Type B pancreatic cell (in vitro differentiated cells): ENCODE measurements at places on chromosomes 11 and 22. TPM values are rescaled to one million over a fixed set of nuclear protein-coding genes. Genes with fewer than 3 reads are reported as not detected.

DNA sequence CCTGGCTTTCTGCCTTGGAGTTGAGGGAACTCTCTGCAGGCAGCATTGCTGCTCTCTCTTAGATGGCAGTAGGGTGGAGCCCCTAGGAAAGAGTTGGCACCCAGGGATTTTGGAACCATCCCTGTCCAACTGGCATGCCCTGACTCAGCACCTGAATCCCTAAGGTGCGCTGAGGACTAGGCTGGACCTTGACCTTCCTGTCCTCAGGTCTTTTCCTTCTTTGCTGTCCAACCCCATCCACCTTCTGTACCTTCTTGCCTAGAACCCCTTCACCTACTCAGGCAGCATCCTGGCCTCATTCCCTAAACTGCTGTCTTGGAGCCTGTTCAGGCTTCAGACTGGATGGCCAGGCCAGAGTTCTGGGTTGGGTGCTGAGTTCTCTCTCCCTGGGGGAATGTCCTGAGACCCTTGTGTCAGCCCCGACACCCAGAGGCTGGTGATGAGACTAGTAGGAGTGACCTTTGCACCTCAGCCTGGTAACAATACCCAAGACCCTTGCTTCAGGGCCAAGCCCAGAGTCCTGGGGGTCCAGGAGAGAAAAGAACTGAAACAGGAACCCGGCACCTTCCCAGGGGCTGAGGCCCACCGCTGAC is 2.5 kb upstream of the POLD4 start:
- no peak for DNase-seq

DNA sequence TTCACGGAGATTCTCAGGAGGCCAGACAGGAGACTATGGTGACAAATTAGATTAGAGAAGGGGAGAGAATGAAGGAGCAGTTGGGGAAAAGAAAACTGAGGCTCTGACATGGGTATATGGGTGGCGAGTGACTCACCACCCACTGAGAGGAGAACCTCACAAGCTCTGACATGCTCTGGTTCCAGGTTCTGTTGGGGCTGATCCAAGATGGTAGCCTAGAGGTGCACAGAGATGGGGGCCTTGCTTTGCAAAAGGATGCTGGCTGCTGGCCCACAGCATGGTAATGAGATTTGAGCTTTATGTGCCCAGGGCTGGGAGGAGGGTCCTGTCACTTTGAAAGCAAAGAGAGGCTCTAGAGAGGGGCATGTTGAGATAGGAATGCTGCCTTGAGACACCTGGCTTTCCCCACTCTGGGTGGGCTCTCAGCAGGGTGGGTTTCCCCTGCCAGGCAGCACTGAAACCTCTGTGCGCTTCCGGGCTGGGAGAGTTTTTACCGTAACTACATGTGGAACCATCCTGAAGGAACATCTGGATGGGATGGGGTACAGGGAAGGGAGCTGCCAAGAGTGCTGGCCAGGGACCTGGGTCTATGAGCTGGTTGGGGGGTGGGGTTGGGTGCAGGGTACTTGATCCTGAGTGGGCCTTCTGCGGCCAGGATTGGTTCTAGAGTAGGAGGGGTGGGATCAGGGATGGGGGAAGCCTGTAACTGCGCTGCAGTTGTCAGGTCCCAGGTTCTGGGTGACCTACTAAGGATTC is 1.2 kb upstream of the GRK2 start:
- DNase-seq, result no peak

DNA sequence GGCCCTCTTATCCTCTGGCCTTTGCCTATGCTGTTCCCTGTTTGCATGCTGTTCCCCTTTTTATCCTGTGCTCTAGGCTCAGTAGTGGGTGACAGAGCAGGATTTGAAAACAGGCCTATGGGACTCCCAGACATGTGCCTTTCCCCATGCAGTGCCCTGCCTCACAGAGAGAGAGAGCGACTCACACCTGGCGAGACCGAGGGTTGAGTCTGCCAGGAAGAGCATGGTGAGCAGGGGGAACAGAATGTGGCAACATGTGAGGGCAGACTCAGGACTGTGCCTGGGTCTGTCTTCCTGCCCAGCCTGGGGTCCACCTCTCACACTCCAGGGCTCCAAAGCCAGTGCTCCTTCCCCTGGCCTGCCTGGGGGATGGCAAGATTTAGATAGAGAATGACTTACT is 75.0 kb downstream of the NFAM1 start:
- no peak for DNase-seq

The TNNI2 gene
- 1.7 and 3.9 TPM in 2 replicates for total RNA-seq

- DNase-seq, result no peak
These were observed 85.0 kb downstream of the CHST1 start for GRCh38 chr11:45580399-45580798.

- no peak for DNase-seq
These were observed 122.3 kb downstream of the MSANTD4 start for GRCh38 chr11:105899772-105900171.

The BBS1 gene
- total RNA-seq, result 43.1 and 71.8 TPM in 2 replicates

GRCh38 chr11:85826116-85826855 is 15.3 kb upstream of the SYTL2 start:
- no peak for DNase-seq

- peak; percentile 77 for DNase-seq
These were observed 912 bp downstream of the KREMEN1 start for GRCh38 chr22:29073618-29074275.

The APOL2 gene
- 23.7 and 30.4 TPM in 2 replicates for total RNA-seq

The TEX12 gene
- total RNA-seq, result not detected in 2 replicates

The CNTF gene
- 1.6 and 2.0 TPM in 2 replicates for total RNA-seq

The RHOD gene
- 21.2 and 95.6 TPM in 2 replicates for total RNA-seq

DNA sequence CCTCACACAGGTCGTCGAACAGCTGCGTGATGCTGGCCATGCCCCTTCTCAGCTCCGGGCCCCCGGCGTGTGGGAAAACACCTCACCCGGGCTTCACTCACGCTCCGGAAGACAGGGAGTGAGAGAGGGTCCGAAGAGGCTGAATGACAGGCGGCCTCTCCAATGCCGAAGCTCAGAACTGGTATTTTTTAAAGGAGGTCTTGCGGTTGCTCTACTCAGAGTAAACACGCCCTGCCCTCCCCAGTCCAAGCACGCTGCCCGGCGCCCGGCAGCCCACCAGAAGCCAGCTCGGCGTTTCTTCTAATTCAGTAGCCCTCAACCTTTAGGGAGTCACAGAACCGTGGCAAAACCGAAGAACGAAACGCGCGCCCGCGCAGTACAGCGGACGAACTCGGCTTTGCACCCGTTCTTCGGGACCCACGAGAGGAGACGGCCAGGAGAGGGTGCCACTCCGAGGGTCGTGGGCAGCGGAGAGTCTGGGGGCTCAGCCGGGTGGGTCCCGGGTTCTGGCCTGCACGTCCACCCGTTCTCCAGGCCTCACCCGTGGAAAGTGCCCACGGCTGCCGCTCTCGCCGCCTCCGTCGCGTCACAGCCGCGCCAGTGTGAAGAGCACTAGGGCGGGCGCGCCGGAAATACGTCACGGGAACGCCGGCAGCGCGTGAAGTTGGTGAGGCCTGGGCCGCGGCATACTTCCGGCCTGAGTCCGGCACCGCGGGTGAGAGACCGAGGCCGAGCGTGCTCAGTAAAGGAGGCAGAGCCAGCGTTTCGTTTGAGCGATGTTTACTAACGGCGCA is at the start of gene TUBGCP6:
Gene TUBGCP6 (minus strand): TSS at position 604 of the 794 bp plus-strand sequence. CDS start 564 bp downstream, at position 40.
- DNase-seq, result peak; percentile 94

GRCh38 chr11:43545610-43546009 is 134.9 kb upstream of the HSD17B12 start:
- DNase-seq, result no peak

DNA sequence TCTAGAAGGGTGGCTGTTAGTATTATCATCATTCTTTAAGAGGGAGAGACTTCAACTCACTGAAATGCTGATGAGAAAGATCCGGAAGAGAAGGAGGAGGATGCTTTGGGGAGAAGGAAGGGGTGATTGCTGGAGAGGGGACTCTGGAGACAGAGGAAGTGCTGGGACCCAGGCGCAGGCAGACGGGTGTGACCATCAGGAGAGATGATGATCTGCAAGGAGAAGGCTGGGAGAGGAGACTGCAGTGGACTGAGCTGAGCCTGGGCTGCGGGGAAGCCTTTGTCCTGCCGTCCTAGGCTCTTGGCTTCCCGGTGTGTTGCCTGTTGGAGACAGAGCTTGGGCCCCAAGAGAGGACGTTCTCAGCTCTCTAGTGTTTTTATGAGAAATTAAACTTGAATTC is 22.6 kb downstream of the RASD2 start:
- DNase-seq, result no peak

GRCh38 chr11:69204941-69205742 is 49.4 kb downstream of the SMIM38 start:
- no peak for DNase-seq

GRCh38 chr11:6556139-6556949 is 47.1 kb downstream of the RRP8 start:
- no peak for DNase-seq

GRCh38 chr11:126718276-126718675 is 282.3 kb downstream of the KIRREL3 start:
- DNase-seq, result no peak

- DNase-seq, result no peak
These were observed 35.3 kb upstream of the SC5D start for GRCh38 chr11:121257289-121257688.

DNA sequence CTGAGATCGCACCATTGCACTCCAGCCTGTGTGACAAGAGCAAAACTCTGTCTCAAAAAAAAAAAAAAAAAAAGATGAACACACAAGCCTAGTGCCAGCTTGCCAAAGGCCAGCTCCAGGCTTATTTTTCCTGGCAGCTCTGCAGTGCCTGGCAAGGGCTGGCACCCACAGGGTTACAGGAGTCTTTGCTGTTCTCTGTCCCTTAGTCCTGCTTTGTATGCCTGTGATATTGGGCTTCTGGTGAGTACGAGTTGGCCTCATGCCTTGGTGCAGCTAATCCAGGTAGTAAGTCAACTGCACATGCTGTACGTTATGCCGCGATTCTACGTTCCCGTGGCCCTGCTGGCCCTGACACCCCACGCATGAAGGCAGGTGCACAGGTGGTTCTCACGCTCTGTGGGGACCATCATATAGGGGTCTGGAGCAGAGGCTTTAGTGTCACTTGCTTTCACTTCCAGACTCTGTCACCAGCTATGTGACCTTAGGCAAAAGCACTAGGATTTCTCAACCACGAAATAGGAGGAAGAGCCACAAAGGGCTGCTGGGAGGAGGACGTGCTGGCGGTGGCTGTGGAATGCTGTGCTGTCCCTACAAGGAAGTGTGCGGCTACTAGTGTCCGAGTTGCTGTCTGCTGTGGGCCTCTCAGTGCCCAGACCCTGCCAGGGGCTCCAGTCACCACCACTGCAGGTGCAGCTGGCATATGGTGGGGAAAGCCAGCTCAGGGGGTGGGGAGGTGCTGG is 21.4 kb upstream of the RASL10A start:
- DNase-seq, result no peak

- no peak for DNase-seq
These were observed 109.5 kb downstream of the SNX19 start for GRCh38 chr11:130806746-130807145.

GRCh38 chr11:64859542-64860414 is 15.3 kb upstream of the CDC42BPG start:
- DNase-seq, result no peak

GRCh38 chr11:12170984-12171383 is 60.6 kb downstream of the MICAL2 start:
- DNase-seq, result no peak

DNA sequence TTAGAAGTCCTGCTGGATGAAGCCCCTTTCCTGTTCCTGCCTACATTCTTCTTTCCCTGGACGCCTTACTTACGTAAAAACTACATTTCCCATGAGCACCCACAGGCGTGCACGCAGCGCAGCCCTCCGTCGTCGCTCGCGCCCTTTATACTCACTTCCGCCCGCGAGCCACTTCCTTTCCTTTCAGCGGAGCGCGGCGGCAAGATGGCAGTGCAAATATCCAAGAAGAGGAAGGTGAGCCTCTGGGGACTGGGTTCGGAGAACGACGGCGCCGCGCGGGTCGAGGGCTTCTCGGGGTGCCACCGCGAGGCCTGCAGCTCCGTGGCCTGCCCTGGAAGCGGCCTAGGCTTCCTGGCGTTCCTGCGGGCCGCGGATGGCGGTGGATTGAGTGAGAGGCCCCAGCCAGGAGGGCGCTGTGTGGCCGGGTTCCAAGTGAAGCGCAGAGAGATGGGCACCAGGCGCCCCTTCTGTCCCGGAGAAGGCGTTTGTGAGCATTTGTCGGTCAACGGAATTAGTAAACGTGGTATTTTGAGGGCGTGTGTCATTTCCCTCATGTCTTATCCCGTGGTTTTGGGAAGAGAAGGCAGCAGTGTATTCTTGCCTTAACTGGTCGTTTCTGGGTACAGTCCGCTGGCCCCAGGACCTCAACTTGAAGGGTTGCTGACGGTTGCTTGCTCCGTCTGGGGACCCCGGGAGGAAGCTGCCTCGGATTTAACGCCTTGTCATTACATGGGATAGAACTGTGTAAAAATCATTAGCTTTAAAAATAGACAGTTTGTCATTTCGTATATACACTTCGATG is at the start of gene RPS3:
Gene RPS3 (plus strand): TSS at position 175 of the 802 bp plus-strand sequence. CDS start 30 bp downstream, at position 205.
- peak; percentile 92 for DNase-seq

The BATF2 gene
- total RNA-seq, result 1.0 TPM in 2 replicates

GRCh38 chr11:68287419-68287818 is 15.6 kb upstream of the C11orf24 start:
- no peak for DNase-seq

DNA sequence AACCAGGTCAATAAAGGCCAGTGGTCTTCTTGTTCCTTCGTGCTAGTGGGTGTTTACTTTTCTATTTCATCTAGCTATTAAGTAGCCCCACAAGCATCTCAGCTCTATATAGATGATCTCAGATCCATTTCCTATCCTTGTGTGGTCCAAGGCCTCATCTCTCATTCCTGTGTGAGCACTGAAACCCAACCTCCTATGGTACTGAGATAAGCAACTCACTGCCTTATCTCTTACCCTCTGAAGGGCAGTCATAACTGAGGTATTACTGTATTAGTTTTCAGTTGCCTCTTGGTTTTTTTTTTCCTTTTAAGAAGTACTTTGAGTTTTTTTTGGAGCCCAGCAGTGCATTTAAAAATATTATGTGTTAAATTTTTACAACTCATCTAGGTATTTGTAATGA is 28.3 kb downstream of the ACER3 start:
- DNase-seq, result no peak

- no peak for DNase-seq
These were observed 1394.3 kb downstream of the TBC1D22A start for GRCh38 chr22:48156603-48157355.

DNA sequence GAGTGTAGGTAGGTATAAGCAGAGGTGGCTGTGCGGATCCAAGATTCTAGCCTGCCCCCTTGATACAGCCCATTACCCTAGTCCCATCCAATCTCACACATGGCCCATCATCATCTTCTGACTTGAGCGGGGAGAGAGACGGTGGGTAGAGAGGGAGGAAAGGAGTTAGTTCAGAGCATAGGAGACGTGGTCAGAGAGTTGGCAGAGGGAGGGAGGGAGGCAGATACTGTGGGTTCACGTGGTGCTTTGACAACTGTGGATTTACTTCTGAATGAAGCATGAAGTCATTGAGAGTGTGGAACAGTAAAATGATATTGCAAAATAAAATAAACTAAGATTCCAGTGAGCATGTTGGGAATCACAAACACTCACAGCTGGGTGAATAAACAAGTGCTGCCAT is 31.4 kb upstream of the VPREB1 start:
- no peak for DNase-seq

- DNase-seq, result no peak
These were observed 100.0 kb downstream of the GRIK4 start for GRCh38 chr11:120611581-120611980.
